ENCODE measurements at places on chromosomes 3 and 15. TPM values are rescaled to one million over a fixed set of nuclear protein-coding genes. Genes with fewer than 3 reads are reported as not detected.

COL8A1 gene
- 1.1 TPM for polyA plus RNA-seq

GOLGA8M gene
- 1.8 TPM for polyA plus RNA-seq

DUOXA2 gene
- polyA plus RNA-seq = not detected

GNAT1 gene
- polyA plus RNA-seq = not detected

B3GNT5 gene
- 9.2 TPM for polyA plus RNA-seq

C3orf18 gene
- polyA plus RNA-seq = 19.8 TPM

LARP6 gene
- polyA plus RNA-seq = 11.4 TPM

RFTN1 gene
- polyA plus RNA-seq = 12.1 TPM

SHF gene
- polyA plus RNA-seq = 7.4 TPM

SI gene
- polyA plus RNA-seq = not detected

PYGO1 gene
- 8.4 TPM for polyA plus RNA-seq

CHRNA5 gene
- polyA plus RNA-seq = 0.76 TPM

CHRFAM7A gene
- polyA plus RNA-seq = 2.3 TPM

PPARG gene
- polyA plus RNA-seq = 2.8 TPM

Data from forelimb muscle (tissue), 1 donor.